ENCODE measurements at places on chromosomes 6 and 20.

GRCh38 chr6:21208081-21208795 lies 385.3 kb upstream of the SOX4 start:
- DNase-seq = no peak

GRCh38 chr6:68777956-68778355 lies 142.9 kb downstream of the ADGRB3 start:
- DNase-seq = no peak

DNA sequence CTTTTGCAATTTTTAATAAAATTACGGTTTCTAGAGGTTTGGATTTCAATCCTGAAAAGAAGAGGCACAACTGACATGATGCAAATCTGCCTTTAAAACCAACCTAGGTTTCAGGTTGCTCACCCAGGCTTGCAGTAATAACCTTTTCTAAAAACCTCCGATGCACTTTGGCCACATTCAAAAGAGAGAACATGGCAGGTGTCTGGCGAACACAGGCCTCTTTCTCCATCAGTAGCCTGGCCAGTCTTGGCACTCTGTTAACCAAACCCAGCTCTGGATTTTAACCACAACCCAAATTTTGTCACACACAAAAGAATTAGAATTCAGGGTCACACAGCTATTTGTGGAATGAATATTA lies 55.8 kb upstream of the MAFB start:
- DNase-seq = no peak

GRCh38 chr6:108793516-108794251 lies 54.5 kb upstream of the ARMC2 start:
- no peak for DNase-seq

DNA sequence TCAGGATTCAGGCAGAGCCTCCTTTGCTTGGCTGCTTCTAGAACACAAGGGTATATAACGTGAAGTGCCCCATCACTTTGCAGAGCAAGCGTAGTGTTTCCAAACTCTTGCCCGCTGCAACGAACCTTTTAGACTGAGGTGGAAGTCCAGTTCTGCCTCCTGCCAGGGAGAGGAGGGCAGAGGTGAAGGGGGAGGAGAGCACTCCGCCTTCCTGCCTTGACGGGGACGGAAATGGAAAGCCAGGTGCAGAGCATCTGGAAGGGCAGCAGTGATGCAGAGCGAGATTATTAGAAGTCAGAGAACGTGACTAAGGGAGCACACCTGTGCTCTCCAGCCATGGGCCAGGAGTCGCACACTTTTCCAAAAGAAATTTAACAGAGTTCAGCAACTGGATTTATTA lies 63.4 kb downstream of the RREB1 start:
- no peak for DNase-seq

GRCh38 chr20:8361006-8361652 lies 229.1 kb downstream of the PLCB1 start:
- no peak for DNase-seq

GRCh38 chr6:159342146-159342545 lies 172.9 kb downstream of the FNDC1 start:
- no peak for DNase-seq
